HCT116 (cell line): ENCODE measurements at places on chromosomes 5 and 9. TPM values are rescaled to one million over a fixed set of nuclear protein-coding genes. Genes with fewer than 3 reads are reported as not detected.

CDK9 gene
- total RNA-seq, result 102 TPM

DBN1 gene
- 144 TPM for total RNA-seq

PCAT7 gene
- total RNA-seq, result 3.8 TPM

ABO gene
- total RNA-seq, result 1.2 TPM

CTXN3 gene
- total RNA-seq, result not detected

PITX1 gene
- total RNA-seq, result 31.0 TPM

EGFL7 gene
- 82.0 TPM for total RNA-seq

CHD1 gene
- 43.9 TPM for total RNA-seq

MYMK gene
- total RNA-seq, result not detected

FRMD3 gene
- total RNA-seq, result 0.89 TPM

DOCK2 gene
- 0.89 TPM for total RNA-seq

DNA sequence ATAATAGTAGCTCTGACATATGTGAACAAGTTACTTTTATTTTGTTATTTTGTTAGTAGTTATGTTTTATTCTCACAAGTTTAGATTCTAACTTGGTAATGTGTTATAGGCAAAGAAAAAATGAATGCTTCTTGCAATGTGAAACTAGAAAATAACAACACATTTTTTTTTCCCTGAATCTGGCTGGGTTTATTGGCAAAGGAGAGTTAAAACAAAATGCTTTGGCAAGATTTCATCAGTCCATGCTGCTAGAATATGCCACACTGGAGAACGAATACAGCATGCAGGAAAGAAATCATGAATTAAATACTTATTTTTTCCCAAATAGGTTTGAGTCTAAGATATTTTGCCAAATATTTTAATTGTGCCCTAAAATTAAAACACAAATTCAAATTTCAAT, 1048.1 kb upstream of the ACO1 start:
- no peak for DNase-seq

DNA sequence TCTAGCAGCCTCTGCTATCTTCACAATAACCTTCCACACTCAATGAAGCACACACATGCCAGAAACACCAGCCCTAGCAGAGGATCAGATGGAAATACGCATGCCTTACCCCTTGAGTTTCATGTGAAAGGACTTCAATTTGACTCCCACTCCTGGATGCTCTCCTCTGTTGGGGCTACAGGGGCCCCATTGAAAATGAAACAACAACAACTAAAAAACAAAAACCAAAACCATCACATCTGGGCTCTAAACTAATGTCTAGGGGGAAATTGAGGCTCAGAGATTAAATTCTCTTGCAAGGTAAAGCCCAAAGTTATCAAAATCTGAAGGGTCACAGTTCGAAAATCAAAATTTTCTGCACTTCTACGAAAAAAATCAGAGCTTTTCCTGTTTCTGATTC, 7.9 kb upstream of the RFESD start:
- DNase-seq, result no peak

GRCh38 chr5:136242611-136243010, 49.6 kb upstream of the SMIM32 start:
- DNase-seq, result no peak

DNA sequence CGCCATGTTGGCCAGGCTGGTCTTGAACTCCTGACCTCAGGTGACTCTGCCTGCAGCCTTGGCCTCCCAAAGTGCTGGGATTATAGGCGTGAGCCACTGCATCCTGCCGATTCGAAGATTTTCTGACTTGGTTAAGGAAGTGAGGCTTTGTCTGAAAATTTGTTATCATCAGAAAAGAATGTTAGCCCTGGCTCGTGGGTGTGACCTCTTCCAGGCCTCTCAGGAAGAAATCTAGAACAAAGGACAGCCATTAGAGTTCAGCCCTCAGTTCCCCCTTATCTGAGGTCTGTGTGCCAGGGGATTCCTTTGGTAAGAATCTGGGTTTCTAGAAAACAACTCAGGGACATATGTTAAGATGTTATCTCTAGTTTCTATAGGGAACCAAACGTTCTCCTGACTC, 6.2 kb downstream of the OR2S2 start:
- no peak for DNase-seq

- DNase-seq, result no peak
Observed at GRCh38 chr5:106092455-106092854, 1578.3 kb downstream of the EFNA5 start.

GRCh38 chr5:59222687-59223511, 640.0 kb downstream of the RAB3C start:
- DNase-seq, result no peak

- no peak for DNase-seq
Observed at GRCh38 chr9:30815585-30815984, 1568.9 kb upstream of the ACO1 start.

DNA sequence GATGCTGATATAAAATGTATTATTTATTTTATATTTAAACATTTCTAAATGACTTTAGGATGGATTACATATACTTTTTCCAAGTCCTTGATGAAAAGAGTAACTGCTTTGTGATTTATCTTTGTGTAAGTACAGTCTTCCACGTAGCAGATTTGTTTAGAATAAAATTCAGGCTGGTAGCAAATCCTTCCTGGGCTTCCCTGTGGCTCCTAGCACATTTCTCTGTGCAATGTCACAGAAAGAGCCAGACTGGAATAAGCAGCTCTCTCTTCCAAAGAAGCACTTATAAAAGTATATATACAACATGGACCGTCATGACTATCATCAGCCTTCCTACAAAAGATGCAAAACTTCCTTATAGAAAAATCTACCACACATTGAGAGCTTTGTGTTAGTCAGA, 388.6 kb downstream of the ACTL7B start:
- no peak for DNase-seq

- peak; percentile 78 for DNase-seq
Observed at GRCh38 chr5:159262859-159263568, at the start of gene UBLCP1. TSS of gene UBLCP1 (plus strand) at chr5:159263290. CDS start at chr5:159268916, 5,626 bp downstream.

DNA sequence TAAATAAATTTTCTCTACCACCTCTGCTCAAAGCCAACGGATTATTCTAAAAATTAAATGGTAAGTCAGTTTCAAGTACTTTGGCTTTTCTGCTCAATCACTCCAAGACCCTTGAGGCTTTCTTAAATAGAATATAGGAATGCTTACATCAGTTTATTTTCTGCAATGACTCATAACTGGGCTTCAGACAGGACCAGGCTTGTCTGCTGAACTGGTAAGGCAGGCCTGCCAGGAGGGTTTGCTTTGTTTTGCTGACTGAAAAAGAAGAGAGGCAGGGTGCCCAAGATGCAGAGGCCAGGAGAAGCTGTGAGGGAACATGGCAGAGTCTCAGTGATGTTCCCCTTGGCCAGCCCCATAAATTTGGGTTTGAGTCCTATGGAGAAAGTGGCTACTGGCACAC, 60.3 kb upstream of the EPB41L4A start:
- DNase-seq, result no peak

GRCh38 chr5:139404484-139404840, 573 bp upstream of the SPATA24 start:
- DNase-seq, result no peak

GRCh38 chr9:106731910-106732309, 131.1 kb upstream of the ZNF462 start:
- no peak for DNase-seq

- no peak for DNase-seq
Observed at GRCh38 chr5:127409246-127409917, 108.1 kb upstream of the PRRC1 start.

- DNase-seq, result no peak
Observed at GRCh38 chr9:131038256-131039128, 29.5 kb downstream of the LAMC3 start.

GRCh38 chr5:148831590-148832565, 5.5 kb downstream of the ADRB2 start:
- no peak for DNase-seq

DNA sequence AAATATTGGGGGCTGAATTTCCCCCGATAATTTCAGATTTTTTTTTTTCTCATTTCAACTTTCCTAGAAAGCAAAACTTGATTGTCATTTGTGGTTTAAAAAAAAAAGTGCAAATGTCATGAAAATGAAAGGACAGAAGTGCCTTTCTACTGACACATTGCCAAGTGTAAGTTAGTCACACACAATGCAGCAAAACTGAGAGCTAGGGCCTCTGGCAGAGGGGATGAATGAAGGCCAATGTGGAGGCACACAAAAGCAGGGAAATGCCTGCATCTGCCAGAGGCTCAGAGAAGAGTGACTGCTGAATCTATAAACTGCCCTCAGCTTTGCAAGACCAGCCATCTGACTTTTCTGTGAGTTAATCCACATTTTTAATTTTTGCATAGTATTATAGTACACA, 6.8 kb upstream of the IFNA5 start:
- no peak for DNase-seq

DNA sequence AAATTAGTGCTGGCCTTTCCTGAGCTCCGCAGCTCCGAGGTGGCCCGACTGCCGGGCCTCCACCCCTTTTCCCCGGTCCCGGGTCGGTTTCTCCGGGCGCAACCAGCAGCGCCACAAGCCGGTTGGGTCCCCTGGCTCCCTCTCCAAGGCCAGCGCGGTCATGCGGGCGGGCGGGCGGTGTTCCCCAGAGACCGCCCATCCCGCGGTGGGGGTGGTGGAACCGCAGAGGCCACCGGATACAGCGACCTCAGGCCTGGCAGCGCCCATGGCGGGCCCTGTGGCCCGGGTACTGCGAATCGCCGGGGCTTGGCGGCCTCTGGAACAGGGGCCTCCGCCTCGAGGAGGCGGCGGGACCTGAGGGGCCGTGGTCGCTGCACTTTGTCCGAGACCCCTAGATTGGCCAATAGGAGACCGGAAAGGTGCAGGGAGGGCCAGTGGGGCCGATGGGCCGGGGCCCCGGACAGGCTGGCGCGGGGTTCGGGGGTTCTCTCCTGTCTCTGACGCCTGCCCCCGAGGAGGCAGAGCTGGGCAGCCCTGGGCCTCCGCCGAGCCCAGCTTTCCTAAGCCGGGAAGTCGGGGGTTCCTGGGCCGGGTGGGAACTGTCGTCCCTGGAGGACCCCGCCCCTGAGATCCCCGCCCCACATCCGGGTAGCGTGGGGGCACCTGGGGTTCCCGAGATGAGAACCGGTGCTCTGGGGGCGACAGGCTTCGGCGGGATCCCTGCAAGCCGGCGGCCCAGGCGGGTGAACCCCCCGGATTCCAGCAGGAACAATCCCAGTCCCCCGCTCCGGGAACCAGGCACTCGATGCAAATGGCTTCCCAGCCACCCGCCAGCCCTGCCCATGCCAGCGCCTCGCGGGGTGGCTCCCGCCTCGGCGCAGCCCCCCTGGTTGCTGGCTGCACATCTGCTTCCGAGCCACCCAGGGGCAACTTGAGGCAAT, 293.9 kb downstream of the ZSWIM6 start:
- no peak for DNase-seq

- no peak for DNase-seq
Observed at GRCh38 chr5:25435882-25436281, 791.1 kb upstream of the CDH10 start.

- DNase-seq, result no peak
Observed at GRCh38 chr9:112325600-112325999, 7.8 kb downstream of the PTBP3 start.

DNA sequence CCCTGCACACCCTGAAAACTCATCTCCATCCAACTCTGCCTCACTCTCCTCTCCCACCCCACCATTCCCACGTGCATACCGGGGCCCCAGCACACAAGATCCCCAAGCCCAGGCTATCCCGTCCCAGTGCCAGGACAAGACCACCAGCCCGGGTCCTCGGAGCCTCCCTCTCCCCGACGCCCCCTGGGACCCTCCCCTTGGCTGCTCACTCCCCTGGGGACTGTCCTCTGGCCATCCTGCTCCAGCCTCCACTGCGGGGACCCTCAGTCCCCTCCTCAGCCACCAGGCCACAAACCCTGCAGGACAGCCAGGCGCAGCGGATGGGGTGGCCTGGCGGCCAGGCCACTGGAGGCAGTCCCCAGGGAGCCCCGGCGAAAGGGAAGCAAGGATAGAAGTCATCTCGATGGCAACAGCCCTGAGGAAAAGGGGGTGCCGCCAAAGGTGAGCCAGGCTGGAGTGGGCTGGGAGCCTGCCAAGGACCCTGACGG, 62.8 kb downstream of the C9orf50 start:
- DNase-seq, result no peak

DNA sequence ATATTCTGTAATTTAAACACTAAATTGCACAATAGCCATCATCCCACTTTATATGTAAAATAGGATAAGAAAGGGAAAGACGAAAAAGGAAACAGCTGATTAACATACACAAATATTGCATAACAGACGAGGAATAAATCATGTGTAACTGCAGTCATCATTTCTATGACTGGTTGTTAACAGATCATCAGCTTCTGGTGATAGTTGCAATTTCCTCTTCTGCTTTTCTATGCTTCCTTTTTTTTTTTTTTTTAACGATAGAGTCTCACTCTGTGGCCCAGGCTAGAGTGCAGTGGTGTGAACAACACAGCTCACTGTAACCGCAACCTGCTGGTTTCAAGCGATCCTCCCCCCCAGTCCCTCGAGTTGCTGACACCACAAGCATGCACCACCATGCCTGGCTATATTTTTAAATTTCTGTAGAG, 22.5 kb upstream of the JAKMIP2 start:
- DNase-seq, result no peak

DNA sequence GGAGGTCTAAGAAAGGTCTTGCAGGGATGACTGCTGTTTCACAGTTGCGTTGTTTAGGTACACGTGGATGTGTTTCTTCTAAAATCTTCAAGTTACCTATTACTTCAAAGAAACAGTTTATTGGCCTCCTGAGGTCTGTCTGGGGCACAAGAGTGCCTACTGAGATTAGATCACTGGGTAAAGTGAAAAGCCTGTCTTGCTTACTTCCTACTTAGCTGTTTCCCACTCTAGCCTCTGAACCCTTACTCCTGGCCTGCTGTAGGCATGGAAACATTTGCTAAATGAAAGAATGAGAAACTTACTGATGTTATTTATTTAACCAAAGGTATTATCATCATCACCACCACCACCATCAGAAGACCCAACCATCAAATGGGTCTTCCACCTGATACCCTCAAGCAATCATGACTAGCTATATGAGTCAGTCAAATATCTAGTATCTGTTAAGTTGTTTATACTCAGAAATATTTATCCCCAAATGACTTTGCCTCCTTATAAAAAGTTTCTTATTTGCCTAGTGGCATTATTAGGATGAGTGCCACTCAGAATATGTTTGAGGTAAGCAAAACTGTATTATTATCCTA, 92.5 kb downstream of the ELAVL2 start:
- DNase-seq, result no peak

GRCh38 chr9:75504721-75505120, 385.8 kb upstream of the PCSK5 start:
- DNase-seq, result no peak

DNA sequence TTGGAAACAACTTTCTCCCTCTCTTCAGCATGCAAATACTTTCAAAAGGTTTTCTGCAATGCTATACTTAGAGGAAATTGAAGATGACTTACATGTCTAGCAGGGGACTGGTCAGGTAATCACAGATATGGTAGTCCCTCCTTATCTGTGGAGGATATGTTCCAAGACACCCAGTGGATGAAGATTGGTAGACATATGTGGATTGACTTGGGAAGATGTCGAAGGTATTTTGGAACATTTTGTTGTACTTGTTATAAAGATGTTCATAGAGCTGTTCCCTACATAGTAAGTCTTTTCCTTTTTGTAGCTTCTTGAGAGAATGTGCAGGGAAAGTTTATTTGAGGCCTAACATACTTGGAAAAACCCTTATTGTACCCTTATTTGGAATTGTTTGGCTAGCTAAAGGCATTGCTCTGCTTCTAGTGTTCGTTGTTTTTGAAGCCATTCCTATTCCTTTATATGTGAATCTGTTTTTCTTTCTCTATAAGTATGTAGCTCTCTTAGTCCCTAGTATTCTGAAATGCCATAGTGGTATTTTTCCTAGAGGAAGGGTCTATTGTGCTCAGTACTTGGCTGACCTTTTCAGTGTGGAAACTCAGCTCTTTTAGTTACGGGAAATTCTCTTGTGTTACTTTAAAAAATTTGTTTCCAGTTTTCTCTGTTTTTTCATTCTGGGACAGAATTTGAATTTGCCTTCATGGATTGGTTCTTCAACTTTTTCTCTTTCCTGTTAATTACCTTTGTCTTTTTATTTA, 25.7 kb downstream of the GPR151 start:
- DNase-seq, result no peak
